ENCODE measurements at places on chromosomes 11 and 22. TPM values are rescaled to one million over a fixed set of nuclear protein-coding genes. Genes with fewer than 3 reads are reported as not detected.

GRCh38 chr11:66121466-66121865 lies 51.4 kb downstream of the PACS1 start:
- no peak for DNase-seq

DNA sequence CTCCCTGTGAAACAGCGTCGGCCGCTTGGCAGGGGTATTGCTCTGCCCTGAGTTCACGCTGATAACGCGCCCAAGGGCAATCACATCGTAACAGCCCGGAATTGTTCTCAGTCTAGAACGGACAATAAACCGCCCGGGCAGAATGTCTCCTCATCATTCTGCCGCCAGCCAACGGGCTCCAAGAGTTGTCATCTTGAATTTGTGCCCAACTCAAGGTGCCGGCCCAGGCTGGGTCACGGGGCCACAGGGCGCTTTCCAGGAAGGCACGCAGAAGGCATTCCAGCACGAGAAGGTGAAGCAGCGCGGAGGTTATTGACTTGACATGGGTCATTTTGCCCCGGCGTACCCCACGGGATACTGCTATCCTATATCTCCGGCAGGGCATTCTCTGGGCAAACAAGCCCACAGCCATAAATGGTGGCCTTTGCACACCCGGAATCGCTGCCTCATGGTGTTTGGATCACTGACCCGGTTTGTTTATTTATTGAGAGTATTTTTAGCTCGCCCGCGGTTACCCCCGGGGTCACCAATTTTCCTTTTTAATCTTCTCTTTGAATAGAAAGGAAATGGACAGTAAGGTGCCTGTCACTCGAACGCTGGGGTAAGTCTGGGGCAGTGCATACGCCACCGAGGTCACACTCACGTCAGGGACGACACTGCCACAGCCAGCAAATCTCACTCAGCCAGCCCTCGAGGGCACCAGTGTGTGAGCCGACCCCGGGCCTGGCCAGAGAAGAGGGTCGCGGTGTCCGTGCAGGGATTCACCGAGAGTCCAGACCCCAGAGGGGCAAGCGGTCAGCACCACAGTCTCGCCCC lies 72.4 kb upstream of the FGF3 start:
- peak; percentile 81 for DNase-seq

DNA sequence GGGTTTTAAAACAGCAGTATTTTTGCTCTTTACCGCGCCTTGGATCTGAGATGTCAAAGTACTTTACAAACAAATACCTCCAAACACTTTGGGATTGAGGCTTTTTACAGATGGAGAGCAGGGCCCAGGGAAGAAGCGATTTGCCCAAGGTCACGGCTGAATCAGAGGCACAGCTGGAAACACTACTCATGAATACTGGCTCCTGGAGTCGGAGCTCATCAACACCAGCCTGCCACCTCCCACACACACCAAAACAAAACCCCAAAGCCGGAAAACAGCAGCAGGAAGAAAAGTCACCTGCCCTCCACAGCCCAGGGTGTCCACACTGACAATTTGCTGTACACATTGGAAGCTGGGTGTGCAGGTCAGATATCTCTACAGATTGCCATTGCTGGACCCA lies 339.4 kb downstream of the CADM1 start:
- DNase-seq, result no peak

- no peak for DNase-seq
Measured at GRCh38 chr22:48563118-48563965, 1264.3 kb downstream of the BRD1 start.

- no peak for DNase-seq
Measured at GRCh38 chr11:8263109-8263768, 439 bp downstream of the LMO1 start.

DNA sequence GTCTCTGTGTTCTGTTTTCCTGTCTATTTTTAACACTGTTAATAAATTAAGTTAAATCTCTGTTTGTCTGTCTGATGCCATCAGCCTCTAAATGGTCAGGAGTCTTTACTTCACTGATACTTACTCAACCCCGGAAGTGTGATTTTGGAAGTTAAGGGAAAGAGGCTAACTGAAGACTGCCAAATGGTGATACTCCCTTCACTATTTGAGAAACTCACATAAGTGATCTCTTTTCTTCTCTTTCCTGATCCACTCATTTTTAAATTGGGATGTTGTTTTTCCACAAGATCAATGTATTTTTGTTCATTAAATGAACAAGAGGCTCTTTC lies 389 bp upstream of the CASP12 start:
- no peak for DNase-seq

Gene KIF18A
- total RNA-seq, result 0.13 TPM

DNA sequence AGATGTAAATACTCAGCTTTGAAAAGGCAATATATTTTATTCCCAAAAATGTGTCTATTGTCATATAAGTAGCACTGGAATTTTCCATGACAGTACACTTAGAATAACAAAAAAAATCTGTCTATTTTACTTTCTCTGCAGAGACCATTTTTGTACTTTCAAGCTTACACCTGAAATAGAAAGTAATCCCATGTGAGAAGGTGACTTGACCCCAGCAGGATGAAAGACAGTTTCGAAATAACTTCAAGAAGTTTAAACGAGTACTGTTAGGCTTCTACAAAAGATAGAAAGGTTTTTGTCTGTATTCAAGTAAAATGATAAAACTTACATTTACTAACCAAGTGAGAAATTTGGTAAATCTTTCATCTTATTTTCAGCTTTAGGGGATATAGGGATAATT lies 259.9 kb upstream of the CTSC start:
- DNase-seq, result no peak

Gene MMP11
- total RNA-seq, result 0.38 TPM

DNA sequence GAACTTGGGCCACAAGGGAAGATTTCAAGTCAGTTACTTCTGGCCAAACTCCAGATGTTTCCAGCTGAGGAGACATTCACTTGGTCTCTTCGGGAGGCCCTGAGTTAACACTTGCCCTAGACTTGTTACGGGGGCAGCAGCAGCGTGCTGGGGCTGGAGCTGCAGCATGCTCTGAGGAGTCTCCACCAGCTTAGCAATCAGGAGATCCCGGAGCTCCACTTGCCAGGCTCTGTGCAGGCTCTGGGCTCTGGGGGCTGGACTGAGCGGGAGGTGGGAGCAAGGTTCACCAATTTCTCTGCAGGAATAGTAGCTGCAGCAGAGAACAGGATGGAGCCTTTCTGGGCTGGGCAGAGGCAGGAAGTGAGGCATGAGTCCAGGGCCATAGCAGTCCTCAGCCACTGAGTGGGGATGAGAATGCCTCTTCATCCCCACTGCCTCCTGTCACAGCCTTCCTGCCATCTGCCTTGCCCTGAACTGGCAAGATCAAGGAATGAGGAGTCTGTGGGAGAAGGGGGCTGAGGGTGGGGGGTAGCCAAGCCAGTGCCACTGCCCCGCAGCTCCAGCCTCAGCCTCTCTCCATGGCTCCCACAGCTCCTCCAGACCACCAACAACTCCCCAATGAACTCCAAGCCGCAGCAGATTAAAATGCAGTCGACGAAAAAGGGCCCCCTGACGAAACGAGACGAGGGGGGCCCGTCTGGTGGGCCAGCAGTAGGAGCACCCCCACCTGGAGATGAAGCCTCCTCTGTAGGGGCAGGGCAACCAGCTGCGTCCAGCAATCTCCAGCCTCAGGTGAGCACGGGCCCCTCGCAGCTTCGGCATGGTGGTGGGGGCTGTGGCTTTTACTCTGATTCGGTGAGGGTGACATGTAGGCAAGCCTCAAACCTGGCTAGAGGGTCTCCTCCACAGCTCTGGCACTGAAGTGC lies 23.4 kb downstream of the GTPBP1 start:
- no peak for DNase-seq

GRCh38 chr22:43118953-43119458 lies 8.5 kb downstream of the BIK start:
- no peak for DNase-seq

- peak; percentile 63 for DNase-seq
Measured at GRCh38 chr11:68810164-68810563, 31.6 kb downstream of the CPT1A start.

DNA sequence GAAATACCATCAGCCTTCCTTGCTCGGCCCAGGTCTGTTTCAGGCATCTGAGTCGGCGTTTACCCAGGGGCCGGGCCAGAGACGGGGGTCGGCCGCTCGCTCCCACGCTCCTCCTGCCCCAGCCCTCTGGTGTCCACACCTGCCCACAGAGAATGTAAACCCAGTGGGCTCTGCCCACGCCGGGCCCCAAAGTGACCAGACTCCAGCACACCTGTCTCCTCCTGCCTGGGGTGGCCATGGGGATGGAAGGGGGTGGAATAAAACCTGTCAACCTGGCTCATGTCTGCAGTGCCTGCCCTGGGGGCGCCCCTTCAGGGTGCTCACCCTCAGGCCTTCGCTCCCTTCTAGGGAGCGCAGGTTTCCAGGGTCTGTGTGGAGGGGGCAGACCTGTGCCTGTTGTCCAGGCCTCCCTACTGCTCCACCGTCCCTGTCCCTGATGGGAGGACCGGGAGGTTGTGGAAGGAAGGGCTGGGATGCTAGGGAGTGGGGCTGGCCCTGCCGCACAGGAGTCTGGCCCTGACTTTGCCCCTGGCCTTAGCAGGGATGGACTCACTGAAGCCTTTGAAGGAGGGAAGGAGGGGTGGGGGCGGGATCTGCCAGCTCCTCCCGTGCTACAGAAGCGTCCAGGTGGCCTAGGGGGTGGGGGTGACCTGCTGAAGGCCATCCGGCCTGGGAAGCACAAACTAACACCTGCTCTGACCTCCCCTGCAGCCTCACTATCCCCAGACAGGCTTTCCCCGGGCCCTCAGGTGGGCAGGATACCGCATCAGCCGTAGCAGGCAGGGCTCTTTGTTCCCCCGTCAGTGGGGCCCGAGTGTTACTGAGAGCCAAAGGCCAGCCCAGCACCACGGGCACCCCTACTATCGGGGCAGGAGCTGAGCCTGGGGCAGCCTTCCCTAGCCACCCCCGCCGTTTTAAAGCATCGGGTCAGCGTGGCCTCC lies 14.7 kb upstream of the ARHGAP8 start:
- no peak for DNase-seq

- DNase-seq, result no peak
Measured at GRCh38 chr22:18000441-18001039, 23.8 kb downstream of the MICAL3 start.

- DNase-seq, result no peak
Measured at GRCh38 chr11:35163702-35164496, 24.9 kb downstream of the CD44 start.

DNA sequence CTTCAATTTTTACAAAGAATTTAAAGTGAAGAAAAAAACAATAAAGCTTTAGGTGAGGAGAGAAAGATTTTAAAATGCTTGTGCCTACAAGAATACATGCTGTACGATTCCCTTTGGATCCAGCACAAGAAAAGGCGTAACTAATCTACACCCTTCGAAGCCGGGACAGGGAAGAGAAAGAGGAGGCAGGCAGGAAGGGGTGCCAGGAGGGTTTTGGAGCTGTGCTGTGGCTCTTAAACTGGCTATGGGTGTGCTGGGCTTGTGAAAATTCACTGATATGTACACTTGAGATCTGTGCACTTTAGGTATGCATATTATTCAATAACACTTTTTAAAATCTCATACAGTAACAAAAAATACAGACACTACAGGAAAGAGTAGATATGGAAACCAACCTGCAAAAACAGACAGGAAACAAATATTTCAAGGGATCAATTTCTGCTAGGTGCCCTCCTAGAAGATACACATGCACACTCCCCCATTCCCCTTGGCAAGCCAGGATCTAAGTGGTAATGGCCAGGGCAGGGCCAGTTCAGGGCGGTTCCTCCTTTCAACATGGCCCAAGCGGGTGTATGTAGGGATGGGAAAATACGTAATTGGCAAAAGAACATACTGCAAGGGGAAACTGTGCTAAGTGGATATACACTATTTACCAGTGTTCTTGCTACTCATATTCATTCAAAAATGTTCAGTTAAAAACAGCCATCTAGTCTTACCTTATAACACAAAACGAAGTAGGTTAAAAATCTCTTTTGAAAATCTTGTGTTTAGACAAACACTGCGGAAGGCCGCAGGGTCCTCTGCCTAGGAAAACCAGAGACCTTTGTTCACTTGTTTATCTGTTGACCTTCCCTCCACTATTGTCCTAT lies 54.2 kb downstream of the PACSIN2 start:
- DNase-seq, result no peak

DNA sequence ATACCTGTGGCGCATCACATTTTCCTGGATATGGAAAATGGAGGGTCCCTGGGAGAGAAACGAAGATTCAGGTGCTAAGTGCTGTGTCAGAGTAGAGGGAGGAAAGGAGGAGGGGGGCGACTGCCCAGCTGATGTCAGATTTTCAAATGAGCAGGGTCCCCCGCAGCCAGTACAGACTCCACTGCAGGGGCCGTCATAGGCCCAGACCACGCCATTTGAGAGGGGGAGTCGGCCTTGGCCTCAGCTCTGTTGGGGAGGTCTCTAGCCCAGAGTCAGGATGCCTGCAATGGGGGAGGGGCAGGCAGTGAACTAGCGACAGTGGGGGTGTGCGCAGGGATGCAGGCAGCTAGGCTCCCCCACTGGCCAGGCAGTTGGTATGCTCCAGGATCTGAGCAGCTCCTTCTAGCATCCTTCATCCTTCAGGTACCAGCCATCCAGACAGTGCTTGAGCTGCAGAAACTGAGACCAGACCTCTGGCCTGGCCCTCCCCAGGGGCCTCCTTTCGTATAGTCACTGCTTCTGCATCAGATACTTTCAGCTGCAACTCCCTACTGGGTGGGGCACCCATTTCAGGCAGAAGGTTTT lies at the start of the genes BSCL2 and GNG3:
Gene BSCL2 (minus strand): TSS at position 148 of the 585 bp plus-strand sequence. CDS start 229 bp downstream, outside the sequence.
Gene GNG3 (plus strand): TSS at position 400 of the 585 bp plus-strand sequence. CDS start 620 bp downstream, outside the sequence.
- no peak for DNase-seq

DNA sequence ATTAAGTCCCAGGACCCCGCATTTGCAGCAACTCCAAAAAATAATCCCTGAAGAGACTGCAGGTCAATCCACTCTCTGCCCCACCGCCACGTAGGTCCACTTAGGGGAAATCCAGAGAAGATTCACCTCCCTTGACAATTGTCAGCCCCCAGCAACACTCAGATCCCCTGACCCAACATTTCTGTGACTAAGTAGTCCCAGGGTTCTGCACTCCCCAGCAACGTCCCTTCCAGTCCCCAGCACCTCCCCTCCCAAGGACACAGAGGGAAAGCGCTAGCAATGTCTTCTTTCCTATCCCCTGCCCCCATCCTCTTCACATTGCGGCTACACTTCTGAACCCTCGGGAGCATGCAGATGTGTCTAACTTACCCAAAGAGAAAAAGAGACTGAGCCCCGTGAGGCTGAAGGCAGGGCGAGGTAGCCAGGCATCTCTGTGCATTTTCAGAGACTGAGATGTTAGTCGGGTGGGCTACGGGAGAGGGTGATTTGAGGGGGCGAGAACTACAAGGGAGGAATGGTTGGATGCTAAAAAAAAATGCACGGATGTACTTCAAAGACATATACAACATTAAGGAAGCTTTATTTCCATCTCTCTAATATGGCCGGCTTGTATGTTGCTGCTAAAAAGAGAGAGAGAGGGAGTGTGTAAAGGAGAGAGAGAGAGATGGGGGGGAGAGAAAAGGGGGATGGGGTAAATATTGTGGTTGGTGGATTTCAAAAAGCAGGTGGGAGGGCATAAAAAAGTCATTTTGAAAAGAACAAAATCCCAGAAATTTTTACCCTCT lies at the start of gene SCN2B:
Gene SCN2B (minus strand): TSS at position 647 of the 785 bp plus-strand sequence. CDS start 208 bp downstream, at position 439.
- DNase-seq, result no peak
